ENCODE measurements at places on chromosomes 7 and 10.

- DNase-seq = no peak
These were observed 127.6 kb downstream of the SFMBT2 start for GRCh38 chr10:7283246-7283645.

- DNase-seq = no peak
These were observed 248.4 kb downstream of the BMPER start for GRCh38 chr7:34153656-34154270.

DNA sequence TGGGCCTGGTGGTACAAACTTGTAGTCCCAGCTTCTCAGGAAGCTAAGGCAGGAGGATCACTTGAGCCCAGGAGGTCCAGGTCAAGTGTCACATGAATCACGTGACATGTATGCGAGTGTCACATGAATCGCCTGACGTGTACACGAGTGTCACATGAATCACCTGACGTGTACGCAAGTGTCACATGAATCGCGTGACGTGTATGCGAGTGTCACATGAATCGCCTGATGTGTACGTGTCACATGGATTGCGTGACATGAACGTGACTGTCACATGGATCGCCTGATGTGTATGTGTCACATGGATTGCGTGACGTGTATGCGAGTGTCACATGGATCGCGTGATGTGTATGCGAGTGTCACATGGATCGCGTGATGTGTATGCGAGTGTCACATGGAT lies 9.5 kb upstream of the ADARB2 start:
- DNase-seq = no peak

- DNase-seq = no peak
These were observed 281.3 kb downstream of the GPR158 start for GRCh38 chr10:25455980-25456567.

DNA sequence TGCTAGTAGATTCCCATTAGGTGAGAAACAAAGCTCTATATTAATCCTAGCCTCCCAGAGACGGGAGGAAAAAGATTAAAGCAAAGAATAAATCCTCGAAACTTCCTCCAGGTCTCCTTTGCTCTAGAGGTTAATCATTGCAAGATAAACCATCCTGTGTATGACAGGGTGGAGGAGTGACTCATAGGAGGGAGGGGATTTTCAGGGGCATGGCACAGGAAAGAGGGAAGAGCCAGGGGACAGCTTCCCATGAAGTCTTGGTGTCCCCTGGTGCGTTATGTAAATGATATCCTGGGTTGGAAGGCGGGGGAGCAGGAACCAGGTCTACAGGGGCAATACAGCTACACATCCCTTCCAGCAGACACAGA lies 780 bp downstream of the CYP3A5 start:
- DNase-seq = no peak

- no peak for DNase-seq
These were observed 171.5 kb downstream of the ZMYND11 start for GRCh38 chr10:306675-307185.

DNA sequence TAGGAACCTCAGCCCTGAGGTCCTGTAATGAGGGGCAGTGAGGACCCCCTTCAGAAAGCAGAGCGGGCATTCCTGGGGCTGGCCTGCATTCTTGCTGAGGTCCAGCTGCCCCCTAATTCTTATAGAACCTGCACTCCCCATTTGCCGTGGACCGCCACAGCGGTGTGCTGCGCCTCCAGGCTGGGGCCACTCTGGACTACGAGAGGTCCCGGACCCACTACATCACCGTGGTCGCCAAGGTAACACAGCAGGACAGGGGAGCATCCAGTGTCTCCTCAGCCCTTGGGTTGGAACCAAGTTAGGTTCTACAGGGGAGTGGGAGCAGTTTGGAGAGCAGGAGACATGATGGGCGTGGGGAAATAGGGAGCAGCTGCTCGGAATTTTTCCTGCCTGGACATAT lies 7.3 kb downstream of the CDHR1 start:
- DNase-seq = no peak

DNA sequence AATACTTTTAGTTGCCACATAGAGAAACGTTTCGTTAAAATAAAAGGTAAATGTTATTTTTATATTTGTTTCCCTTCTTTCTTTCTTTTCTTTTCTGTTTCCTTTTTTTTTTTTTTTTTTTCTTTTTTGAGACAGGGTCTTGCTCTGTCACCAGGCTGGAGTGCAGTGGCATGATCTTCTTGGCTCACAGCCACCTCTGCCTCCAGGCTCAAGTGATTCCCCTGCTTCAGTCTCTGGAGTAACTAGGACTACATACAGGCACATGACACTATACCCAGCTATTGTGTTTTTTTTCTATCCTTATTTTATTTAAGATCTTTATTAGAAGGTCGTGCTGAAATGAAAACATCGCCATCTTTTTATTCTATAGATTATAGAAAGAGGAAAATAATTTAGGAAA lies 661.8 kb upstream of the MBL2 start:
- DNase-seq = no peak

Measured in heart left ventricle (tissue), 16 donors.